ENCODE measurements at places on chromosomes 3 and 15.

DNA sequence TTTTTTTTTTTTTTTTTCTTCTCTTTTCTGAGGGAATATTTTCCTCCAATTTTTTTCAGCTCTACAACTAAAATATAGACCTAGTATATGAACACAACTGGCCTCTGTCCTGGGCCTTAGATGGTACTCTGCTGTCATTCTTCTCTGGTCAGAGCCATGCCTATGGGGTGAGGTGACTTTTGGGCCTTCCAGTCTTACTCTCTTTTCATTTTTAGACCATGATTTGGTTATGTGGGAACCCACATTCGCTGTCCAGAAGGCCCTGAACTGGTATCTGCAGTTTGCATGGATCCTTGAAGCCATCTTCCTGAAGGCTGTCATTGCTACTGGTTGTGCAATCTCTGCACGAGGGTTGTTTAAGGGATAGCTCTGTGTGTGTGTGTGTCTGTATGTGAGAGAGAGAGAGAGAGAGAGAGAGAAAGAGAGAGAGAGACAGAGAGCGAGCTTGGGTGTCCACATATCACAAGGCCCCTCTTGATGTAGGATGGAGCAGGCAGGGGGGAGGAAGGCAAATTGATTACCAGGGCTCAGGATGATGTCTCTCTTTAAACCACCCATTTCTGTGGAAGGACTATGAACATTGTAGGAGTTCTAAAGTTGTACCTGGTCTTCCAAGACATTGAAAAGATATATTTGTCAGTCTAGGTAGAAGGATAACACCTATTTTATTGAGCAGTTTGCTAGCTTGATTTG is 6.9 kb downstream of the TGFBR2 start:
- DNase-seq, result no peak

- DNase-seq, result peak; percentile 72
These were observed 112.1 kb upstream of the ICE2 start for GRCh38 chr15:60590935-60591495.

DNA sequence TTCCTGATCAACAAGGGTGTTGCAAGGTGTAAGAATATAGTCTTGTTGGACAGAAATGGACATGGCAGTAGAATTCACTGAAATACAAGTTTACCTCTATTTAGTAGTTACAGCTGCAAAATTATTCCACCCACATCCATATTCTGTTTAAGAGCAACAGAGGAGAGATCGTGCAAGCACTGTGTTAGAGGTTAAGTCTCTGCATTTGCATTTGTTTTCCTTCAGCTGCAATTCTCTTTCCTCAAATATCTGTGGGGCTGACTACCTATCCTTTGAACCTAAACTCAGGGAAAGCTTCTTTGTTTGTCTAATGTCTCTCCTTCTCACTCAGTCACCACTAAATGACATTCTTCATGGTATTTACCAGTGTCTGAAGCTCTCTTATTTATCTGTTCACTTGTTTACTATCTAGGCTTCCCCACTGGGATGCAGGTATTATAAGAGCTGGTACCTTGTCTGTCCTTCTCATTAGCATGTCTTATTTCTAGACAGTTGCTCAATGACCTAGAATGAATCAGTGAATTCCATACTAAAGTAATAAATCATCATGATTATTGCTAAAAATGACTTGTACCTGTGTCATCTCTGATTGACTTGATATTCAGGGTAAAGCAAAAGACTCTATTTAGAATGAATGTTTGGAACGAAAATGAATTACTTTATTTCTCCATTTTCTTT is 175.3 kb upstream of the FEZF2 start:
- DNase-seq, result no peak

- DNase-seq, result no peak
These were observed 234.3 kb upstream of the IGF1R start for GRCh38 chr15:98413933-98414546.

DNA sequence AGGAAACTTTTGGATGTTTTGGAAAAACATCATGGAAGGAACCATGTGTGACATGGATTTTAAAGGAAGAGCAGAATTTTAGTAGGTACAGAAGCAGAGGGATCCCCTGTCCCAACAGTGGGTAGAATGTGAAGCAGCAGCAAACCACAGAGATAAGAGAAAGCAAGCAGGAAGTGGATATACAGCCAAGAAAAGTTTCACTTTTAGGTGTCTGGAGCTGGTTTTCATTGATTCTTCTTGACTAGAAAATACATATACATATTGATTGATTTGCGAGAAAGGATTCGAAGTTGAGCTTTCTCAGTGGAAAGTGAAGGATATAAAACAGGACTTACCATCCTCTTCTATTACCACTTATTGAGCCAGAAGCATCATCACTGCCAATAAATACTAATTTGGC is 133.5 kb downstream of the KCNMB2 start:
- DNase-seq, result no peak

GRCh38 chr3:149536429-149536828 is 61.9 kb downstream of the TM4SF4 start:
- DNase-seq, result no peak

DNA sequence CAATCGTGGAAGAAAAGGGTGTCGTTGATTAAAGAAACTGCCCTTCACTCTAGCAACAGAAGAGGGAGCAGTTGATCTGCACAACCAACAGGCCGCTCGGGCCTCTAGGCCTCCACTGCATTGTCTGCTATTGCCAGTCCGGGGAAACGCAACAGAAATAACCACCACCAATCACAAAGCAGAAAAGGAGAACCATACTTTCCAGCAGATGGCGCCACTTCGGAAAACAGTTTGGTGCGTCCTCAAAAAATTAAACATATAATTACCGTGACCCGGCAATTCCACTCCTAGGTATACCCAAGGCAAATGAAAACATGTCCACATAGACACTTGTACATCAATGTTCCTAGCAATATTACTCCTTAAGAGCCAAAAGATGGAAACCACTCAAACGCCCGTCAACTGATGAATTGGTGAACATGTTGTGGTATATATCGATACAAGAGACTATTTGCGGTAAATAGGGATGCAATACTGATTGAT is 154.1 kb downstream of the TJP1 start:
- peak; percentile 15 for DNase-seq

GRCh38 chr15:70748281-70748747 is 15.0 kb downstream of the UACA start:
- DNase-seq, result no peak

- no peak for DNase-seq
These were observed 73.3 kb downstream of the CSNK1G1 start for GRCh38 chr15:64282701-64283100.

GRCh38 chr15:94631608-94632007 is 400.2 kb downstream of the MCTP2 start:
- no peak for DNase-seq
